ENCODE measurements at places on chromosomes 12 and 14.
A peak's percentile ranks its signal among the peaks of the same experiment; 100 is the strongest.

GRCh38 chr12:68739891-68740290 lies 6.1 kb upstream of the SLC35E3 start:
- no peak for DNase-seq

- no peak for DNase-seq
Observed at GRCh38 chr14:51880835-51881580, 20.6 kb downstream of the GNG2 start.

- no peak for DNase-seq
Observed at GRCh38 chr12:82533341-82533740, 153.4 kb upstream of the TMTC2 start.

DNA sequence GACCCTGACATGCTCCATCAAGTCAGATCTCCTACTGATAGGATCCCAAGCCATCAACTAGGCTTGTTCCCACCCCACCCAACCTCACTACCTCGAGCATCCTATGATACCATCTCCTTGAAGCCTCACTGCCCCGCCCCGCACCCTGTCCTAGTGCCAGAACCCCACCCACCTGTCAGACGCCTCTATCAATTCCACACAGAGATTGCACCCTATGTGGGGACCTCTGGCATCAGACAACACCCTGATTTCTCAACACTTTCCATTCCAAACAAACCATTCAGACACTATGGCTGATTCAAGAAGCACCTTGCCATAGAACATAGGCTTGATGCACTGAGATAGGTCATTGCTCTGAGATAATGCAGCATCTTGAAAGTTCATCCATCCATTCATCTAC lies 3.1 kb upstream of the GLTP start:
- no peak for DNase-seq

GRCh38 chr14:35750202-35750904 lies 58.7 kb downstream of the RALGAPA1 start:
- no peak for DNase-seq

DNA sequence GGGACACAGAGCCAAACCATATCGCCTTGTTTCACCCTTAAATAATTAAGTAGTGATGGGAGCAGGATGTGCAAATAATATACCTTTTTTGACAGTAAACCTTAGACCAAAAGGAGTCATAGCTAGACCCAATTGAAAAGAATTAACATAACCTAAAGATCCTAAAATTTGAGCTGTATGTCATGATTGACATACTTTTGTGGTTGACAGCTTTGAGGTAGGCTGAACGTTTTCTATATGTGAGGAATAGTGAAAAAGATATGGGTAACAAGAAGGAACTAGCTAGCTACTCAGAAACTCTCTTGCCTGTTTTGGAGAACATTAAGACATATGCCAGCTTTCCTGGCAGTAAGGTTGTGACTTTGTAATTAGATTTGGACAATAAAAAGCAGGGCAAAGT lies 320.6 kb downstream of the KCNC2 start:
- no peak for DNase-seq

DNA sequence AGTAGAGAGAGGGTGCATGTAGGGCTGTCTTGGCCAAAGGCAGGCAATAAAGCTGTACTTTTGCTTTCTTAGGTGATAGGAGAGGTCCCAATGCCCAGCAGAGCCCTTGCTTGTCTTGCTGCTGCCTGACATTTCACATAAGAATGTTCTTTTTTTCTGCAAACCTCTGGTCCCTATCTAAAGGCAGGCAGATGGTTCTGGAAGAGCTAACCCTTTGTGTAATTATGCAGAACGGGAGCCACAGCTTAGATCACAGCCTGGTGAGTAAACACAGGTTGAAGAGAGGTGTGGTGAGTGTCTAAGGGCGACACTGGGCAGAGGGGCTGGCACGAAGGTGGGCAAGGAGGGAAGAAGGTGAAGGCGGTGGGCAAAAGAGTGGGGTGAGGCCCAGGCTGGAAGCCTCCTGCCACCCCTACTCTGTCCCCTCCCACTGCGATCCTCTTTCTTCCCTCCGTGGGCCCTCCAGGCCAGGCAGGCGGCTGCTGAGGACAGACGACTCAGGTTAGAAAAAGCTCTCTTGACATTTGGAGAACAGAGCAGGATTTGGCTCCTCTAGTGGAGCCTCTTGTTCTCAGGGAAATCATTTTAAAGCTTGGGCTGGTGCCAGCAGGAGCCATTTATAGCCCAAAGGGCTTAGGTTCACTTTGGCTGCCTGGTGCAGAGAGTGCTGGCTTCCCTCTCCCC lies 42.8 kb downstream of the PRMT8 start:
- DNase-seq: peak; percentile 20

- DNase-seq: no peak
Observed at GRCh38 chr14:54877703-54878021, 25.0 kb downstream of the GCH1 start.

- DNase-seq: no peak
Observed at GRCh38 chr12:129844662-129845220, 59.1 kb downstream of the TMEM132D start.

DNA sequence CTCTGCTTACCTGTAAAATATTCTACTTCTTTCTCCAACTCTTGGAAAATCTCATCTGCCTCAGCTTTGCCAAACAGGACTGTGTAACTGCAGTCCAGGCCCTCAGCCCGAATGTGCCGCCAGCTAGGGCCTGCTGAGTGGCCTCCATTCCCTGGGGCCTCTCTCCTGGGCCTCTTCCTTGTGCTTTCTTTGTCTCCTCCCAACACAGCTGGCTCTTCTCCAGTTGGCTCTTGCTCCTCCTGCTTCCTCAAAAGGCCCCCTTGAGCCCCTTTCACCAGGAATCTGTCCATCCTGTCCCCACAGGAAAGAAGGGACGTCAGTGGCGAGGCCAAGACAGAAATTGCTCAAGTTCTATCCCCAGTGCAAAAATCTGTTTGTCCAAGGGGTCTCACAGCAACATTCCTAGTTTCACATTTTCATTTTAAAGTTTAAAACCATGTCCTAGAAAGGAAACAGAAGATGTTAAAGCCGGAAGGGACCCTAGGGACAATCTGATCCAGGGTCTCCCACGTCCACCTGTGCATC lies 713 bp downstream of the ALKBH2 start:
- DNase-seq: no peak

GRCh38 chr12:14769466-14769968 lies 33.8 kb downstream of the WBP11 start:
- no peak for DNase-seq

DNA sequence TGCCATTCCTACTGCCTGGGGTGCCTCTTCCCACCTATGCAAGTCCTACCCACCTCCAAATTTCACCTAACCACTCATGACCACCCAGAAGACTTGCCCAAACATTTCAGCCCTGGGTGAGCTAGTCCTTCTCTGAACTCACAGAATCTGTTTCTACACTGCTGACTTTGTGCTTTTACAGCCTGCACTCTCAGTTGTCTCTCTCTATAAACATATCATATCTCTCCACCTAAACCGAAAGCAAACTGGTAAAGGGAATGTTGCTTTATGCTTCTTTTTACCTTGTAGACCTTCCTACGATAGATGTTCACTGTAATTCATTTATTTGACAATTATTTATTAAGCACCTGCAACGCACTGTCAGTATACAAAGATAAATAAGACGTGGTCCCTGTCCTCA lies 38.1 kb upstream of the RNASE3 start:
- no peak for DNase-seq

GRCh38 chr12:29053567-29053966 lies 95.5 kb upstream of the FAR2 start:
- no peak for DNase-seq

GRCh38 chr12:105338966-105339365 lies 8.5 kb downstream of the C12orf75 start:
- DNase-seq: no peak

DNA sequence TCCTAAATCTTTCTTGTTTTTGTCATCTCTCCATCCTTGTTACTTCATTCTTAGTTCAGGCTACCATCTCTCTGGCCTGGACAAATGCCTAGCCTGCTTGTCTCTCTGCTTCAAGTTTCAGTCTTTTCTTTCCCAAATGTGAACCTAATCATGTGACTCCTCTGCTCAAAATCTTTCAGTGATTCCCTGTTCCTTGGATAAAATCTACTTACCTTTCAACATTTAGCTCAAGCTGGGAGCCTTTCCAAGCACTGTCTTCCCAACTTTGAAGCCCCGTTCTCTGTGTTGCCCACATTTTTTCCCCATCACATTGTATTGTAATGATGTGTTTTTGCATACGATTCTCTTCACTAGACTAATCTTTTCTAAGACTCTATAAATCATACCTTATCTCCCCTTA lies 24.7 kb downstream of the SLC7A8 start:
- no peak for DNase-seq

DNA sequence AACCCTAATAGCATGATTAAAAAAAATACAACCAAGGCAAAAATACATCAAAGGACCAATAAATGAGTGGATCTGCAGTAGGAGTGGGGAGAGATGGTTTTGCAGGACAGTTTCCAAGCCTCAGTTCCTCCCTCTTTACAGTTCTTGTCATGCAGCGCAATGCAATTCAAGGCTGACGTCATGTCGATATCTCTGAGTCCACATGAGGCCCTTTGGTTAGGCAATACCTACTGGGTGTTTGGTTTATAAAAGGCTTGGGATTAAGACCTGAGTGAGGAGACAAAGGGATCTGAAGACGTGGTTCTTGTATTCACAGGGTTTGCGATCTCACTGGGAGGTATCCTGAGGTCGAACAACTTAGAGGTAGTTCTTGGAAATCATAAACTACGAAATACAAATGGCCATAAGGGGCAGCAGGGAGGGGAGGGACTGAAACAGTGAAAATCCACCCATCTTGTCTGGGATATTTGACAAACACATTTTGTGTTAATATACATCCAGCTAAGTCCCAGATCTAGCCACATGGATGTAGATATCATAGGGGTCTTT lies 441.0 kb downstream of the FUT8 start:
- DNase-seq: no peak

GRCh38 chr12:67541625-67541991 lies 106.9 kb upstream of the DYRK2 start:
- DNase-seq: no peak

DNA sequence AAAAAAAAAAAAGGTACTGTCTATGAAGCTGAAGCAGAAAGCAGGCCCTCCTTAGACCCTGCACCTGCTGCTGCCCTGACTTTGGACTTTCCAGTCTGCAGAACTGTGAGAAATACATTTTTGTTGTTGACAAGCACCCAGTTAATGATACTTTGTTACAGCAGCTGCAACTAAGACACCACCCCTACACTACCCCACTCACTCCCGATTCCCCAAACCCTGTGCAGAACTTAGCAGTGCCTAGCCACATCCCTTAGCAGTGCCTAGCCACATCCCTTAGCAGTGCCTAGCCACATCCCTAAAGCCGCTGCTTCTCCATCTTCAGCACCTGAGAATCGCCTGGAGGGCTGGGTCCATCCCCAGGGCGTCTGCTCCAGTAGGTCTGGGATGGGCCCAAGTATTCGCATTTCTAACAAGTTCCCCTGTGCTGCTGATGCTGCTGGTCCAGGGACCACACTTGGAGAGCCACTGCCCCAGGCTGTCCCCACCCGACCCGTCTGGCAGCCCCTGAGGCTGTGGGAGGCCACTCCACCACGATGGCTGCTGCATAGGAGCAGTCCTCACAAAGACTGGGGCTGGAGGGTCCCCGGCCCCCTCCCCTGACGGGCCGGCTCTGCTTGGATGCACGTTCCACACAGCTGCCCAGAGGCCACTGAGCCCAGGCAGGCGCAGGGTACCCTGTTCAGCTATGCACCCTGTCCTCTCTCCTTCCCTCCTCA lies 10.8 kb upstream of the PPP1R13B start:
- DNase-seq: no peak

GRCh38 chr12:105316931-105317852 lies 13.3 kb upstream of the C12orf75 start:
- no peak for DNase-seq

DNA sequence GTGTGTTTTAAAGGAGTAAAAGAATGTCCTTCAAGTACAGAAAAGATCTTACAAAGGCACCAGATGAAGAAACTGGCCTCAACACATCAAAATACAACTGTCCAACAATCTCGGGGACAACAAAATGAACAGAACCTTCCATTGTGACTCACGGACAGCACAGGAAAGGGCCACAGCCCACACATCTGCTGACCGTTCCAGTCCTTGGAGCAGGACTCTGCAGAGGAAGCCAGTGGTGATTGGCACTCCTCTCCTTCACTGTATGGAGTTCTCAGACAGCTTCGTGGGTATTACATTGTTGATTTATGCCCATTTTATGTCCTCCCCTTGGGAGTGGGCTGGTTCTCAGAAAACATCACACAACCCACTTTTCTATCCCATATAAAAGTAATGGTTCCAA lies 32.5 kb upstream of the TC2N start:
- DNase-seq: no peak

GRCh38 chr12:8606890-8607289 lies 5.8 kb downstream of the AICDA start:
- no peak for DNase-seq

DNA sequence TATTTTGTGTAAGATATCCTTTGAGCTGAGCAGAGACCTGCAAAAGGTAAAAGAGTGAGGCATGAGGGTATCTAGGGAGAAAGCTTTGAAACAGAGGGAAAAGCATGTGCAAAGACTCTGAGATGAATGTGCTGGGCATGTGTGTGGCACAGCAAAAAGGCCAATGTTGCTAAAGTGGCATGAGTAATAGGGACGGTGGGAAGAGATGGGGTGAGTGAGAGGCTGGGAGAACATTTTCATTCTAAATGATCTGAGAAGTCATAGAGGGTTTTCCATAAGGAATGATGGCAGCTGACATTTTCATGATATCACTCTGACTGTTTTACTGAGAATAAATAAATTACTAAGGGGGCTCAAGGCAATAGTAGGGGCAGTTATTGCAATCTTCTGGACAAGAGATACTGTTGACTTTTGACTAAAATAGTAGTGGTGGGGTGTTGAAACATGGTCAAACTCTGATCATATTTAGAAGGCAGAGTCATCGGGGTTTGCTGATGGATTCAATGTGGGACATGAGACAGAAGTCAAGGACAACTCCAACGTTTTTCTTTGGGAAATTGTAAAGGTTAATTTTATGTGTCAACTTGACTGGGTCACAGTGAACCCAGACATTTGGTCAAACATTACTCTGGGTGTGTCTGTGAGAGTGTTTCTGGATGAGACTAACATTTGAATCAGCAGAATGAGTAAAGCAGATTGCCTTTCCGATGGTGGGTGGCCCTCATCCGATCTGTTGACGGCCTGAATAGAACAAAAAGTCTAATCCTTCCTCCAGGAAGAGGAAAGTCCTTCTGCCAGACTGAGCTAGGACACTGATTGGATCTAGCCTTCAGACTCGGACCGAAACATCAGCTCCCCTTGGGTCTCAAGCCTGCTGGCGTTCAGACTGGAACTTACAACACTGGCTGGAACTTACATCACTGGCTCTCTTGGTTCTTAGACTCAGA lies 193.9 kb upstream of the PLXNC1 start:
- no peak for DNase-seq

GRCh38 chr12:85484387-85484786 lies 204.4 kb downstream of the ALX1 start:
- no peak for DNase-seq
